ENCODE measurements at places on chromosomes 4 and X.

GRCh38 chr4:123871341-123871740, 474.7 kb downstream of the SPRY1 start:
- no peak for DNase-seq

DNA sequence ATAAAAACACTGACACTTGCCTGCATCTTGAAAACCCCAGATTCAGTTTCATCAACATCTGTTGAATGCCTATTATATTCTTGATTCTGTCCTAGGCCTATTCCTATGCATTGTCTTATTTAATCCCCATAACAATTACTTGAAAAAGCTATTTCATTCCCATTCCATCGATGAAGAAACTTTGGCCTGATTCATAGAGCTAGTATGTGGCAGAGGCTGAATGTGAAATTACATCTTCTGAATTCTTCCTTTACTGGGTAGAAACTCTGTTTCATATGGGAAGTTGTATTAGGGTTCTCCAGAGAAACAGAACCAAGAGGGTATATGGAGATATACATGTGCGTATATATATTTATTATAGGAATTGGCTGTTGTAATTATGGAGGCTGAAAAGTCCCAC, 35.0 kb upstream of the SLC4A4 start:
- no peak for DNase-seq

GRCh38 chrX:12962041-12962504, 12.8 kb upstream of the TMSB4X start:
- DNase-seq = no peak

- no peak for DNase-seq
Observed at GRCh38 chr4:38925492-38926413, 58.1 kb downstream of the FAM114A1 start.

- no peak for DNase-seq
Observed at GRCh38 chrX:53950130-53950733, 94.0 kb downstream of the PHF8 start.

All from Caki2 (cell line).